ENCODE measurements at places on chromosomes 13 and 19.

DNA sequence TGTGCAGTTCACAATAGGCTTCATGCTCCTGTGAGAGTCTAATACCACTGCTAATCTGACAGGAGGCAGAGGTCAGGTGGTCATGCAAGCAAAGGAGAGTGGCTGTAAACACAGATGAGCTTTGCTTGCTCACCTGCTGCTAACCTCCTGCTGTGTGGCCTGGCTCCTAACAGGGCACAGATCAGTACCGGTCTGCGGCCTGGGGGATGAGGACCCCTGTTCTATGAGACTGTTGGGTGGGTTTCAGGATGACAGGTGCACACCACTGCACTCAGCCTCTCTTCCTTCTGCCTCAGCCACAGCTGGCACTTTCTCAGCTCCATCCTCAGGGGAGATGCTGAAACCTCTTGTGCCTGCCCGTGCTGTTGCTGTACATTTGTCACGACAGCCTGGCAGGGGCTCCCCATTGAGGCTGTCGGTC lies 9.7 kb downstream of the CLEC4G start:
- DNase-seq = peak; percentile 69

DNA sequence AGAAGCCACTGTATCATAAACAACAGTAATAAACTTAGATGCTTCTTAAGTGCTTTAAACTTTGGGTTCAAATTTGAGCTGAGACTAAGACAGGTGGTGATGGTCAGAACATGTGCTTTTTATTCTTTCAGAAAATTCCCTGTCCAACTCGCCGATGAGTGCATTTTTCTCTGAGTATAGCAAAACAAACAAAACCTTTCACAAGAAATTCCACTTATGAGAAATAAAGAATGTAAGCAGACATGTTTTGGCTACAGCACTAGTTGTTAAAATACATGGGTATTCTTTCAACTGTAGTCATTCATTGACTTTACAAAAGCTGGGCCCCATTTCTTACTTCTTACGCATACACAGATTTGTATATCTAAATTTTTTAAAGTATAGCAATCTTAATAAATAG lies 125.6 kb downstream of the SPRY2 start:
- DNase-seq = no peak

- peak; percentile 40 for DNase-seq
Measured at GRCh38 chr19:17455308-17456123, 5.2 kb downstream of the NXNL1 start.

DNA sequence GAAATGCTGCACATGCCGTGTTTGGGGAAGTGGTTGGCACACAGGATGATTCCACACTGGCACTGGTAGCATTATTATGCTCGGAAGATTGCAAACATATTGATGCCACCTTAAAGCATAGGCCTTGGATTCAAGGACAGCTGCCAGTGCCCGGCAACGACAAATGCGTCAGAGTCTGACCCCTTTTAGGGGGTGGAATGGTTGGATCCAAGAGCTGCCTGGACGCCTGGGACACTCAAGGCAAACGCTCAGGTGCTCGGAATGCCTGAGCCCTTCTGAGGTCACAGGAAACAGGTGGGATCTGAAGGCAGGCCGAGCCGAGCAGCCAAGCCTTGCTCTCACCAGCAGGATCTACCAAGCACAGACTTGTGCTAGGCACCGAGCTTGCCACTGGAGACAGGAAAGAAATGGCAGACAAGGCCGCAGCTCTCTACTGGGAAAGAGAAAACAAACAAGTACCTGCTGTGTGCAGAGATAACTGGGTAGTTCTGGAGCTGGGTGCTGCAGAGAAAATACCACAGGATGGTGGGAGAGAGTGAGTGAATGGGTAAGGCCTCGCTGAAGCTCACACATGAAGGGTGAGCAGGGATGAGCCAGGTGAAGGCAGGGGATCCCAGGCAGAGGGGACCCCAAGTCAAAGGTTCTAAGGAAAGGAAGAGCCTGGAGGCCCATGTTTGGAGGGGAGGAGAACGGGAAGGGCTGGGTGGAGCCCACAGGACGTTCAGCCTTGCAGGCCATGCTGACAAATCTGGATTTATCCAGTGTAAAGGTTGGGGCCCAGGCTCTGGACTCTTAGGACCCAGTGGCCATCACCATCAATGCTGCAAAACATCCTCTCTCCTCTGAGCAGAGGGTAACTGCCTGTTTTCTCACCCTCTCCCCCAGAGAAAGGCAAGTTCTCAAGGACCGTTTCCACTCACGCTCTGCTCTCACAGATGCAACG lies 9.2 kb downstream of the RANBP3 start:
- DNase-seq = peak; percentile 85

- DNase-seq = peak; percentile 46
Measured at GRCh38 chr19:21439201-21439751, 42.3 kb downstream of the ZNF493 start.
